NCI-H1930 (cell line): ENCODE measurements at places on chromosomes 2 and 18.

DNA sequence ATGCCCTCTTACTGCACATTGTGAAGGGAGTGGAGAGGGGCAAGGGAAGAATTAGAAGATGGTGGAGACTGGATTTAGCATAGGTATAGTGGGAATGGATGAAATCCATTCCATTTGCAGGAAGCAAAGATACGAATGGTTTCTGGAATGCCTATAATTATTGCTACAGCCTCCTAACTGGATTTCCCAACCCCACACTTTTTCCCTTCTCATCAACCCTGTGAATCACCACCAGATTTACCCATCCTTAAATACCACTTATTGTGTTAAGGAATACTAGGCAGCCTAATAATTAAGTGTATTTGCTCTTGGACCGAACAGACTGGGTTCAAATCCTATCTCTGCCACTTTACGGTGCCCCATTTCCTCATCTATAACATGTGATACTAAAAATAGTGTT, 39.3 kb upstream of the CREB1 start:
- no peak for DNase-seq

DNA sequence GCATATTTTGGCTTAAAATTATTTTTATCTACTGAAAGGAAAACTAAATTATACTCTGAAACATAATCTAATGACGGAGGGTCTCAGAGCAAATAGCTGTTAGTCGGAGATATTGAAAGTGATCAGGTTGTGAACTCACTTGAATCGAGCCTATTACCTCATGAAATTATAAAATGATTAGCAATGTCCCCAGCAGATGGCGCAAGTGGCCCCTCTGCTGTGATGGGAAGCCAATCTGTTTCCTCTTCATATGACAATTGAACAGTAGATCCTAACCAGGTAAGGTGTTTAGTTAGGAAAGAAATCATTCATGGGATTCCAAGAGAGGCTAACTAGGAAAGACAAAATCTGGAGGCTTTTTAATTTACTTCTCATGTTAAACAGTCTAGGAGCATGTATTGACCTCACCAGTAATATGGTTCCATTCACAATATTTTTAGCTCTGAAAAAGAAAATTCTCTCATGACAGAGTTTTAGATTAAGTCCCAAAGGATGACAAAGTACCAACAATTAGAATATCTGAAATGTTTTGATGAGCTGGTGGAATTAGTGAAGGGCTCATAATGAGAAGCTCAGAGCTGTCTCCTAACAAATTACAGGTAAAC, 29.9 kb upstream of the MPPE1 start:
- peak; percentile 21 for DNase-seq

- DNase-seq: no peak
These were observed 788.4 kb upstream of the SOX11 start for GRCh38 chr2:4903656-4904348.

DNA sequence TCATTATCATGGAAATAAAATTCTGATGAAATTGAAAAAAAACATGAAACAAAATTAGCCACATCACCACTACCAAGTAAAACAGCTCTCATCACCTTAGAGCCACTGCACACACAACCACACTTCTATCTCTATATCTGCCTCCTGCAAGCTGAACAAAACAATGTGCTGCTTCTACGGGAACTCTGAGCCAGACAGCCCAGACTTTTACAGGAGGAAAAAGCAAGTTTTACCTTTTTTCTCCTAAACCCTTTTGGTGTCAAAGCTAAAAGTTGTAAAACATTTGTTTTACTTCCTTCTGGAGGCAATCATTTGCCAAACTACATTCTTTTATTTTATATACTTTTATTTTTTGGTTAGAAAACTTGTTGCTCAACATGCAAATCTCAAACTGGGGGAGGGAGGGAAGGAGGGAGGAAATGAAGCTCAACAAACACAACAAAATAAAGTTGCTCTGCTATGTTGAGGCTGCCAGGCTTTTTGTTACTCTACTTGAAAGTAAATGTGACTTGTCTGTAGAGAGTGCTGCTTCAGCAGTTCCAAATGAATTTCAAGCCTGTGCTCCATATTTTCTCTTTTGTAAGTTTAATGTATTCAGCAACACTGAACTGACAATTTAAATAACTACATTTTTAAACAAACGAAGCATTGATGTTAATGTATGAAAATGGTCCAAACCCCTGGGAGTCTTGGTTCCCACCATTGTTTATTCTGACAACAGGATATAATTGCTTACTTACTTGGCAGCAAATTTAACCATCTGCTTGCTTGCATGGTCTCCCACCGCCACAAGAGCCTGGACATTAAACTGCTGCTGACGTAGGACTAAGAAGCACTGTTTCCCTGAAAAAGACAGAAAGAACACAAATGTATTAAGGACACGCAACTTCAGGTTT, 24.5 kb downstream of the DARS1 start:
- peak; percentile 11 for DNase-seq

- DNase-seq: no peak
These were observed 8.4 kb downstream of the GPC1 start for GRCh38 chr2:240443891-240444301.

- DNase-seq: no peak
These were observed 124.0 kb downstream of the NRP2 start for GRCh38 chr2:205806143-205806905.

- DNase-seq: peak; percentile 21
These were observed 88.4 kb downstream of the PMAIP1 start for GRCh38 chr18:59988098-59988706.

GRCh38 chr18:39389800-39390379, 1824.3 kb upstream of the CELF4 start:
- DNase-seq: no peak

GRCh38 chr2:47724221-47724981, 58.5 kb upstream of the MSH6 start:
- no peak for DNase-seq

DNA sequence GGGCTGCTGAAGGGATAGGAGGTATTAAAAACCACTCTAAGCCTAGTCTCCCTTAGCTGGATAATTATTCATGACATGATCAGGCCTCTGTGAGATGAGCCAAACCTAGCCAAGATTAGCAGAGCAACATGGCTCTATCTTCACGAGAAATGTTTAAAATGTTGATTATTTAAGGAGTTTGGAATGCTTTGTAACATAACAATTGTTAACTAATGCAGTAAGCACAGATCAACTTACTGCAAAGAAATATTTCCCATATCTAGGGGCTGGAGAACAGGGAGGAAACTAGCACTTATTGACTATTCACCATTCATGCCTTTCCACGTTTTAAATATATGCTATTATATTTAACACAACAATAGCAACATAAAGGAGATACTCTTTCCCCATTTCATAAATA, 833.7 kb upstream of the CHAC2 start:
- DNase-seq: no peak

- no peak for DNase-seq
These were observed 607 bp upstream of the UBE2F start for GRCh38 chr2:237966250-237966564.

DNA sequence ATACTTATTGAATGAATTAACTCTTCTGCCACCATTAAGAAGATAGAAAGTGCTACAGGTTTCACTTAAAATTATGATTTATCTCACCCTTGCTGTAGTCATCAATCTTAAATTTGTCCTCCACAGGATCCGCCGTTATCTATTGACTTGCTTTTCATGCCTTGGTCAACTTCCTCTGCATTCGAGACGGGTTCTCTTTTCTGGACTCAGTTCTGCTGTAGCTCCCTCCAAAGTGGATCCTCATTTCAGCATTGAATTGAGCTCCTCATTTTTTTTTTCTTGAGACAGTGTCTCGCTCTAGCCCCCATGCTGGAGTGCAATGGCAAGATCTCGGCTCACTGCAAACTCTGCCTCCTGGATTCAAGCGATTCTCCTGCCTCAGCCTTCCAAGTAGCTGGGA, 27.6 kb downstream of the INPP5D start:
- no peak for DNase-seq

DNA sequence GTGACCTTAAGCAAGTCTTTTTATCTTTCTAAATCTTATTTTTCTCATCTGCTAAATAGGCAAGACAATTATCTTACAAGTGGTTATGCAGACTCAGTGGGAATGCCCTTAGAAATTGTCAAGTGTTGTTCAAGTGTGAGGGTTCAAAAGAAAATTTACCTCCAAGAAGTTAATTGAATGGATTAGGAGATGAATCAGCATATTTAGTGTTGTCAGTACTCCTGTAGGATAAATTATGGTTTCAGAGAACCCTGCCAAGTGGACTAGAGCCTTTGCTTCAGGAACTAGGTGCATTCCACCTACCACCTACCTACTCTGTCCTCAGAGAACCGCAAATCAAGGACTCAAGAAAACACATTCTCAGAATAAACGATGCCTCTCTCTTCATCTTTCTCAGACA, 69.8 kb upstream of the KCTD1 start:
- no peak for DNase-seq

DNA sequence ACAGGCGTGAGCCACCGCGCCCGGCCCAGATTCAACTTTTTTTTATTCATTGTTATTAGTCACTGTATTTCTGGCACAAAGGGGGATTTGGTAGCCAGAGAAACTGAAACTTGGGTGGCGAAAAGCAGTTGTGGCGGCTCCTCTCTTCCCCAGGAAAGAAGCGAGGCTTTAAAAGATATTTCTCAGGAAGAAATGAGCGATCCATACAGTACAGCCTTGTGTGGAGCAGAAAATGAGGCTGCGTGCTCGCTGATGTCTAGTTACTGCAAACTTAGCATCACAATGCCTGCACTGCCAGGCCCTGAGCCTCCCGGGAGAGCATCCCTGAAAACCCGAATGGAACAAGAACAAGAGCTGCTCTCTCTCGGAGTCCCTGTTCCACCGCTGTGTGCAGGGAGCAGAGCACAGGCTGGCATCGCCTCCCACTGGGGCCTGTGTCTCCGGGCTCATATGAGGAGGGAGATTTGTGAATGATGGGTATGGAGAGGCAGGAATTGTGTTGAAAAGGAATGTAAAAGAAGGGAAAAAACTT, 234.0 kb downstream of the ZNF516 start:
- no peak for DNase-seq

DNA sequence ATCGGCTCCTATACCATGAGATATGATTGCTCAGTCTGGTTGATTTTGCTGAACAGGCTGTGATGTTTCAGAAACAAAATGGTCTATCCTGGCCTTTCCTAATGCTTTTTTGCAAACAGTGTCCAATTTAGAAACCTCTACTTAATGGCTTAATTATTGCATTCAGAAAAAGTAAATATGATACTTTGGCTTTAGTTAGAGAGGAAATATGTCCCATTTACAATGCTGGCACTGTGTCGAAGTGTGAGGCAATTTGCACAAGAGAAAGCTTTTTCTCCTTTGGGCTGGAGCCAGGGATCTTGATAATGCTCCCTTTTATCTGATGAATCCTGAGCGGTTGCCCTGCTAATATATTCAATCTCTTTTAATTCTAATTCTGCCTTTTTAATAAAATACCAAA, 418.9 kb downstream of the EPHA4 start:
- DNase-seq: no peak

DNA sequence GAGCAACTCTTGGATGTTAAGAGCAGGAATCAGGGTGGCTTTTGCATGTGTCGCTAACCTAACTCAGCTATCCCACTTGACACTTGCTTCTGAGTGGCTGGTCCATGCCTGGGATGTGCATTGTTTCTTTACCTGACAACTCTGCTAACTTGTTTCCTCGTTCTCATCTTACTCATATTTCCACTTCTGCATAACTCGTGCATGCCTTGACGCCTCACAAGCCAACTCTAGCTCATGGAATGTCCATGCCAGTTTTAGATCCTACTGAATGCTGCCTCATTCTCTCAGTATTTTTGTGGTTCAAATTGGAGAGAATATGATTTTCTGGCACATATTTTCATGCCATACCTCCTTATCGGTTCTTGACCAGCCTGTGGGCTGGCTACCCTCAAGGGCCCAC, 52.5 kb downstream of the CDCA7 start:
- DNase-seq: no peak

GRCh38 chr2:119739580-119740255, 20.0 kb upstream of the PTPN4 start:
- no peak for DNase-seq

GRCh38 chr18:21662581-21662980, 42.0 kb downstream of the ABHD3 start:
- no peak for DNase-seq

DNA sequence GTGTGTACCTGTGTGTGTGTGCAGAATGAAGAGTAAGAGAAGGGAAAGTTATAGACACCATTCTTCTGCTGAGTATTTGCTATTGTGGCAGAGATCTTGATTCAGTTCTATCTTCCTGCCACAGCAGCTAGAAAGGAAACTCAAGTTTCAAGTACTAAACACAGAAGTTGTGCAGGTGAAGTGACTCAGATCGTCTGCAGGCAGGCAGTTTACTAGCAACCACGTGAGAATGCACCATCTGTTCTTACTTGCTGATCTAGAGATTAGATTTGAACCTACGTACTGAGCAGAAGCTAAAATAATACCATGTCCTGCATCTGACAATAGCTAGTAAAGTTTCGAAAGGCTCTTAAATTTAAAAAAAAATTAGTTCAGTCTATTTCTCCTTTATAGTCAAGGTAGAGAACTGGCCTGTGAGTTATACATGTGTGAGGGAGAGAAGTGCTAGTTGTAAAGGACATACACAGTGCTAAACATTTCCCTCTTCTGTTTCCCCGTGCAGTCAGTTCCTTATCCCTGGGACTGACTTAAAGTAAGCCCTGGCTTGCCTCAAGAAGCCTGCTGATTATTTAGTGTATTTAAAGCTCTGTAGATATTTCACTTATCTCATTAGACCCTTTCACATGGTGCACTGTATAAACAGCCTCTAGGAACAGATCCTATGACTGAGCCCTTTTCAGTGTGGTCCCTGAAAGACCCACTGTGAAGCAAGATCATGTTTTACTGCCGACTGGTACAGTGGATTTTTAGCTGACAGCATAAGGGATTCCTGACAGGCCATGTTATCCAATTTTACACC, 45.0 kb downstream of the SLC38A11 start:
- DNase-seq: no peak

GRCh38 chr2:180125245-180125962, 118.3 kb upstream of the CWC22 start:
- DNase-seq: peak; percentile 38

DNA sequence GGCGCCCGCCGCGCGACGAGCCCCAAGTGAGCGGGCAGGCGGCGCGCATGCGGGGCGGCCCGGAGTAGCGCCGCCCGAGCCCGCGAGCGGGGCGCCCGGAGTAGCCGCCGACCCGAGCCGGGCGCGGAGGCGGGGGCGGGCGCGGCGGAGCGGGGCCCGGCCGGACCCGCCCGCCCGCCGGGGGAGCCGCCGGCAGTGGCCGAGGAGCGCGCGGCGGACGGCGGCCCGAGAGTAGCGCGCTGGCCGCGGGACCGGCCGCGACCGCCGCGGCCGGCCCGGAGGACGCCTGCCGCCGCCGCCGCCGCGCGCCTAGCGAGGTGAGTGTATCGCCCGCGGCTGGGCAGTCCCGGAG, at the start of gene GALNT1:
Gene GALNT1, plus strand, starts transcription at position 195 of the 352 bp plus-strand sequence. CDS start 72,923 bp downstream, outside the sequence.
- no peak for DNase-seq
